ENCODE measurements at places on chromosomes 12 and 14.

DNA sequence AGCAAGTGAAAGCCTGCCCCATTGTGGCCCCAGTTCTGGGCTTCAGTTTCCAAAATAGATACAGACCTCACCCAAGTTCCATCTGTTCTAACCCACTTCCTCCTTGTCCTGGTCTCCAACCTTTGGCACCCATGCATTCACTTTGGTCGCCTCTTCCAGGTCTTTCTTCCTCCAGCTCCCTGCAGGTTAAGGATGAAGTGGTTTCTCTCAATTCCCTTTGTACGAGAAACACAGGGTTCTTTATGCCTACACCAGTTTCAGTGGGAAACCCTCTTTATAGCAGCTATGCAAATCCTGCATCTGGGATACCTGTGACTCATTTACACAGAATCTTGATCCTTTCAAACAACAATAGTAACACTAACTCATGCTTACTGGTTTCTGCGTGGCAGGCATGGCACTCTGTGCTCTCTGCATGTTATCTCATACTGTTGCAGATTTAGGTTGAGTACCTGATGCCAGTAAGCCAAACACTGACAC lies 110.6 kb upstream of the AMIGO2 start:
- DNase-seq, result no peak

GRCh38 chr12:34625116-34625515 lies 602.8 kb downstream of the ALG10 start:
- no peak for DNase-seq

DNA sequence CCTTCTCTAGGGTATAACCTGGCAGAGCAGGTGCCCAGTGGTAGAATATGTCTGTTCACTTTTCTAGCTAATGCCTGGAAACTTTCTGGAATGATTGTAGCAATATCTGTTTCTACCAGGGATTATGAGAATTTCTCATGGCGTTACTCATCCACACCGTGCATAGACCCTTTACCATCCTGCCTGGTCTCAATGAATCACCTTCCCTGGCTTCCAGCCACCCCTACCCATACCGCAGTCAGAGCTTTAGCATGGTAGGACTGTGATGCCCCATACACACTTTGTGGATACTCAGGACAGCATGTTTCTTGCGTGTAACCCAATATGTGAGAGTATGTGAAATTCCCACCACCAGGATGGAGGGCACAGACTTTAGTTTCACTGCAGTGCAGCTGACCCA lies 45.4 kb downstream of the TUNAR start:
- no peak for DNase-seq

- no peak for DNase-seq
Measured at GRCh38 chr14:80427101-80427500, 215.8 kb upstream of the DIO2 start.

- DNase-seq, result no peak
Measured at GRCh38 chr12:58204071-58204470, 262.7 kb downstream of the ATP23 start.

DNA sequence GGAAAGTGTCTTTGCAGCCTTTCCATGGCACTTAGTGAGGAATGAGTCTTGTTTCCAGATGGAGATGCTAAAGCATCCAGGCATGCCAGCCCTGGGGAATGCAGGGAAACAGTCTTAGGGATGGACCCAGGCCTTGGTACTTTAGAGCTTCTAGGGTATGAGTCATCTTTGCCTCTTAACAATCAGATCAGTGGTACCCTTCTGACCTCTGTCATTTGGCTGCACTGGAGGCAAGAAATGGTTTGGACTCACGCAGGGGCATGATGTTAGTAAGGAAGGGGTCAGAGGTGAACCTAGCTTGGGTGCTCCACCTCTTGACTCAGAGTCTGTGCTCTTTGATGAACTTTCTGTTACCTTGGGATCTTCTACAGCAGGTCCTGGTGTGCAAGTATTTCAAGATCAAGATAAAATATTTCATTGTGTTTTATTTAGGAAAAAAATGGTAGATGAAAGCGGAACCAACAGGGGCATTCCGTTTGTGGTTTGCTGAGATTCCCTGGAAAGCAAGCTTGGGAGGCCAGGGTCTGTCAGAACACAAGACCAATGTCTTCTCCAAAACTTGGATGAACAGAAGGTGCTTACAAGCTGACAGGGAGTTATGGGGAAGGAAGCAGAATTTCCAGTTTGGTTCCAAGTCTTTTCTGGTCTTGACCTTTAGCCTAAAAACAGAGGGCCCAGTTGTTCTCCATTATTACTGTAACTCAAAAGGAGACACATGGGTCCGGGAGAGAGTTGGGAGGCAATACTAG lies 216.2 kb downstream of the ZFP36L1 start:
- no peak for DNase-seq

GRCh38 chr12:118734266-118734665 lies 247.1 kb upstream of the SRRM4 start:
- DNase-seq, result no peak

GRCh38 chr14:58881433-58881832 lies 243.7 kb downstream of the DACT1 start:
- no peak for DNase-seq
